ENCODE measurements at places on chromosomes 5 and 9.

- no peak for DNase-seq
Measured at GRCh38 chr9:92196909-92197308, 81.7 kb upstream of the SPTLC1 start.

- DNase-seq = peak; percentile 58
Measured at GRCh38 chr5:170747851-170748250, 35.7 kb upstream of the GABRP start.

GRCh38 chr9:17574342-17574741, 4.5 kb upstream of the SH3GL2 start:
- DNase-seq = no peak

GRCh38 chr5:166845044-166845443, 1446.4 kb upstream of the WWC1 start:
- DNase-seq = peak; percentile 50

DNA sequence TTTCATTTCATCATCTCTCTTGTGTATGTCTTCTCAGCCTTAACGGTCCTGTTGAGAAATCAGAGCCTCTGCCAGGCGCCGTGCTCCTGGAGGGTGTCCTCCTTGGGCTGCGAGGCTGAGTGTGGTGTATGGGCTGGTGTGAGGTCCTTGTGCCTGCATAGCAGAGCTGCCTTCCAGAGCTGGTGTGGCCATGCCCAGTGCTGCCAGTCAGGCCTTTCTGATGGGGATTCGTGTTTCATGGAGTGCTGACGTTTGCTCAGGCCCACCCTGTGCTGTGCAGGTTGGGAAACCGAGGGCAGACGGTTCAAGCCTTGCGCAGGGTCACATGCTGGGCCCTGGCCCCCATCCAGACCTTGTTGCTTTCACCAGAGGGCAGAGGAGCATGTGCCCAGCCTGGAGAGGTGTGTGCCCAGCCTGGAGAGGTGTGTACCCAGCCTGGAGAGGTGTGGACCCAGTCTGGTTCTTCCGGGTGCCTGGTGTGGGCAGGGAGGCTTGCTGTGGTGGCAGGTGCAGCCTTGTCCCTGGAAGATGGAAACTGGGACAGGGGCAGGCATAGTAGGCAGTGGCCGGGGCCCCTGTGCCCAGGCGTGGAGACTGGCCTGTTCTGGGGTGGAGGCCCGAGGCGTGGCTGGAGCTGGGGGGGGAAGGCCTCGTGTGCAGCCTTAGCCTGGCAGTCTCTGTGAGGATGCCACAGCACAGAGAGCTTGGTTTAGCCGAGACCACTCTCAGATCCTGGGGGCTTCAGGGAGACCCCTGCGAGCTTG, 84.0 kb downstream of the RXRA start:
- DNase-seq = no peak

- DNase-seq = no peak
Measured at GRCh38 chr9:108269371-108269770, 586.4 kb downstream of the ACTL7B start.

GRCh38 chr9:127518091-127518856, 67.0 kb downstream of the LRSAM1 start:
- DNase-seq = no peak

- DNase-seq = peak; percentile 59
Measured at GRCh38 chr5:176658007-176658599, 10.8 kb downstream of the TSPAN17 start.

DNA sequence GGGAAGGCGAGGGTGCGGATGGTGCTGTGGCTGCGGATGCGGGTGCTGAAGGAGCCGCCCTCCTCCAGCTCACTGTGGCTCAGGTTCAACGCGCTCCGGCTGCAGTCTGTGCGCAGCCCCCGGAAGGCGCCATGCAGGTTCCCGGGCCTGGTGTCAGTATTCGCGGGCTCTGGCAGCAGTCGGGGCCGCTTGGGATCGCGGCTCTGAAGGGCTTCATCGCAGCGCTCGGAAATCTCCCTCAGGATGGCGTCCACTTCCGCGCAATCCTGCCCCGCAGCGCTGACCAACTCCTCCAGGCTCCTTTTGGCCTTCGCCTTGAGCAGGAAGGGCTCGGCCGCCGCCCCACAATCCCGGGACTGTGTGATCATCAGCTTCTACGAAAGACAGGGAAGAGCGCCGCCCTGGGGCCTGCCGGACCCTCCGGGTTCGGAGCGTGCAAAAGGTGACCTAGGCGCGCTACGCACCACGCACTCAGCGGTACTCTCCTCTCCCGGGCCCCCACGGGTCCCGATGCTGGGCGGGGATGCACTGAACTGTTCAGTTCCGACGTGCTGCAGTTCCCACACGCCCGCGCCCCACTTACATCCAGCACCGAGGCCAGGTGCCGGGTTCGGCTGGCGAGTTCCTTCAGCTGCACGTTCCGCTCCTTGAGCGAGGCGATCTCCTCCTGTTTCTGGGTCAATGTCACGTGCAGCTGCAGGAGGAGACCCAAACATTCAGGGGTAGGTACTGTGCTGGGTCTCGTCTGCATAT, 6.5 kb downstream of the MCIDAS start:
- no peak for DNase-seq

DNA sequence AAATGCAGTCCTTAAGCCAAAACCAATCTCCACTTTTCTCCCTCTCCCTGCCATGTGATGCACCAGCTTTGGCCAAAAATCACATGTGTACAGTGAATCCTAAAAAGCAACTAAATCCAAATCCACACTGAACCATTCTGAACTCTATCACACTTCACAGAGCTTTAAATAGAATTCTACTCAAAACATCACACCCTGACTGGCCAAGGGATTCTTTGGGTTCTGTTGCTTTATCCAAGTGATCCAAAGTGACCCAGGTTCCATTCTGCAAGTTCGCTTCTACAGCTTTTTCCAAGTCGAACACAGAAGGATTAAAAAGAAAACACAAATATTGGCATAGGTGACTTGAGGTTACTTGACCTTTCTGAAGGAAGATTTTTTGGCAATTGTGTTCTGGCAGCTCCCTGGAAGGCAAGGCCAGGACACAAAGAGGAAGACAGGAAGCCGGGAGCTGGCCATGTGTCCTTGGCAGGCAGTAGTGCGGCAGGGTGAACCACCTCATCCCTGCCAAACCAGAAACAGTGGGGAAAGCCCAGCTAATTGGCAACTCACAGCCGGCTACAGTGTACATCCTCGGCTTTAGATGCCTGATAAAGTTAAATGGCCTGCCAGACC, 115.0 kb downstream of the NFIB start:
- no peak for DNase-seq

DNA sequence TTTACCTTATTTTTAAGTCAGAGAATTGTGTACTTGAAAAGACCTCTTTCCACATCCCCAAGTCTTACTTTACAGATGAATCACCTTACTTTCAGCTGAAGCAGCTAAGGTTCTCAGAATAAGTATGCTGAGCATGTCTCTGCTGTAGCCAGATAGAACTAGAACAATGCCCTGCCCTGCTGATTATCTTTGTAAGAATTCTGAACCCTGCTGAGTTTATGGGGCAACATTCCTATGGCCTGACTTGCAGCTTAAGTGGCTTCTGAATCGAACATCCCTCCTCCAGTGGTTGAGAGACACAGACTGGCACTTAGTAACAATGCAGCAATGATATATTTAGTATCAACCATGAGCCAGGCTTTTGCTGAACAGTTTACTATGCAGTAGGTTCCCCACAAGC, 592.0 kb upstream of the WWC1 start:
- peak; percentile 85 for DNase-seq

GRCh38 chr5:84086511-84086910, 298.2 kb downstream of the EDIL3 start:
- no peak for DNase-seq

- no peak for DNase-seq
Measured at GRCh38 chr5:61262080-61262479, 70.0 kb upstream of the ZSWIM6 start.

GRCh38 chr5:55230086-55230629, 3.0 kb upstream of the MCIDAS start:
- no peak for DNase-seq

DNA sequence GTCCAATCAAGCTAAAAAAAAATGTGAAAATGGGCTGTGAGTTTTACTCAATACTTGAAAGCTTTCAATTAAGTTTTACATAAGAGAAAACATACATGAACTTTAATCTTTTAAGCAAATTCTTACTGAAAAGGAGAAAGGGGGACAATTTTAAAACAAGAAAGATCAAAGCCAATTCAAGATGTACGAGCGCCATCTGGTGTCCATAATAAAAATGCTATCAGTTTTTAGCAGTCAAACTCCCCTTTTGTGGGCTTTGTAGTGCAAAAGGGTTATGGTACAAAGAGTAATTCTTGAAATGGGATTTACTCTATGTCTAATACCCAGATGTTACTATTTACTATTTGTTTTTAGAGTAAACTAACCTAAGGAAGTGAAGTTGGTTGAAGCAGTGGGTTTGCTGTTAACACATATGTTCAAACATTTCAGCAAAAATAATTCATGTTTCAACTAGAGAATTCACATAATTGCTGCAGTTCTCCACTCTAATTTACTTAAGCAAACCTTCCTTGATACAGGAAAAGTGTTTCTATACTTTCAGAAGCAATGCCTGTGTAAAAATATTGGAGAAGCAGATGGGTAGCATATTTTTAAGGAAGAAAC, 228.2 kb upstream of the TYRP1 start:
- DNase-seq = no peak

Measured in Caco-2 (cell line).